ENCODE measurements at places on chromosomes 11 and 22. TPM values are rescaled to one million over a fixed set of nuclear protein-coding genes. Genes with fewer than 3 reads are reported as not detected.

DNA sequence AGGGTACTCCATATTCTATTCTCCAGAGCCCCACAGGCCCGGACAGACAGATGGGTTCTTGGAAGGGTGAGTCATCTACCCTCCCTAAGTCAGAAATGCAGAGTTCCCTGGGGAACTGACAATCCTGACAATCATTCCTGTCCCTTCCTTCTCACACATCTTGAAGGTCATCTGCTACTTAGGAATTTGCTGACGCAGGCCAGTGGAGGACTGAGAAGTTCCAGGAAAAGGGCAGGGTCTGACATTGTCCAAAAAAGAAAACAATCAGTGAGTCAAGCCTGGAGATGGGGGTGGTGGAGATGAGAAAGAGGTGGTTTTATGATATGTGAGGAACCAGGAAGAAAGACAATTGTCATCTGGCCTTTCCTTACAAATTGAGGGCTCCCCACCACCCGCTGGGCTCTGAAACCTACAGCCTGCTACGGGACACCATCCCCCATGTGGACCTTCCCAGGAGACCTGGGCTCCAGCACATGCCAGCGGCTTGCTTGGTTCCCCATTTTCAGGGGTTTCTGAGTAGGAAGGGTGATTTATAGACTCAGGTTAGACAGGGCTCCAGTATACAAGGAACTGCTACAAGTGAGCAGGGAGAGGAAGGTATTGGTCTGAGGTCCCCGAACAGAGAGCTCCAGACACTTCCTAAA, 12.9 kb downstream of the CD59 start:
- no peak for DNase-seq

GRCh38 chr11:113533425-113533698, 58.2 kb upstream of the DRD2 start:
- DNase-seq: no peak

GRCh38 chr11:10930972-10931760, 73.3 kb upstream of the ZBED5 start:
- peak; percentile 85 for DNase-seq

DNA sequence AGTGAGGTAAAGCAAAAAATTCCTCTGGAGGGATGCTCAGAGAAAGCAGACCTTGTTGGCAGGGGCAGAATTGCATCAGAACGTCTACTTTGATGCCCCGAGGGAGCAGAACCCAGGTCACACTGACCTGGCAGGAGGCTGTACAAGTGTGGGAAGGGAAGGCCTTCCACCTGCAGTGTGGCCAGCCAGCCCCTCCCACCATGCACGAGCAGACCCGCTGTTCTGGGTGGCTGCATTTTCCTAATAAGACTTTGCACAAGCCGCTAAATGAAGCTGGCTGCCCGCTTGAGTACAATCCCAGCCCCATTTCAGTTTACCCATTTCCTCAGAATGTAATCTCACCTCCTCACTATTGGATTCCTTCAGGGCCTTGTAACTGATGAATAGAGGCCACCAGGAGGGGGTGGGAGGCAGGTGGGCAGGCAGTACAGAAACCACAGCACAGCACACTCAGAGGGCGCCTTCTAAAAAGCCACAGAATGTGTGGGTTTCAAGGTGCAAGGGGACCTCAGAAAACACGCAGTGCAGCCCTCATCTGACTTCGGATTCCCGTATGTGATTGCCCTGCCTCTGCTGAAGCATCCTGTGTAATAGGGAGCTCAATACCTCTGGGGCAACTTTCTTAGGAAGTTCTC, 316.6 kb downstream of the OPCML start:
- no peak for DNase-seq

The SORL1 gene
- 3.8 TPM for polyA plus RNA-seq

The OR10D3 gene
- polyA plus RNA-seq: not detected

DNA sequence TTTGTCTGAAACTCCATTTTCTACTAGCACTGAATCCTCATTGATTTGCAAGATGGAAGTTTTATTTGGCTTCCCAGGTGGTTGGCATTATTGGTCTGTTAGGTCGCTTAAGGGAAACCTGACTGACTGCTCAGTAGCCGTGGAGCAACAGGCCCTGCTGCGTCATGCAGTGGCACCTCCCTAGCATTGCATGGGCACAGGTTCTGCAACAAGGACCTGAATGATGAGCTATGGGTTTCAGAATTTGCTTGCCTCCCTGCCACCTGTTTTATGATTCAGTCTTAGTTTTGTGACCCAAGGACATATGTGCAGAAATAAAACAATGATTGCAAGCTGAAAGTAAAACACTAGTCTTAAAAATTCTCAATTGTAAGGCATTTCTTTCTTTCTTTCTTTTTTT, 128.5 kb downstream of the SLC1A2 start:
- no peak for DNase-seq

GRCh38 chr22:46941968-46942798, 179.7 kb downstream of the TBC1D22A start:
- DNase-seq: no peak

The ENTHD1 gene
- polyA plus RNA-seq: 0.14 TPM

The SLC37A4 gene
- polyA plus RNA-seq: 8.2 TPM

GRCh38 chr11:15446929-15447328, 332.2 kb downstream of the INSC start:
- no peak for DNase-seq

DNA sequence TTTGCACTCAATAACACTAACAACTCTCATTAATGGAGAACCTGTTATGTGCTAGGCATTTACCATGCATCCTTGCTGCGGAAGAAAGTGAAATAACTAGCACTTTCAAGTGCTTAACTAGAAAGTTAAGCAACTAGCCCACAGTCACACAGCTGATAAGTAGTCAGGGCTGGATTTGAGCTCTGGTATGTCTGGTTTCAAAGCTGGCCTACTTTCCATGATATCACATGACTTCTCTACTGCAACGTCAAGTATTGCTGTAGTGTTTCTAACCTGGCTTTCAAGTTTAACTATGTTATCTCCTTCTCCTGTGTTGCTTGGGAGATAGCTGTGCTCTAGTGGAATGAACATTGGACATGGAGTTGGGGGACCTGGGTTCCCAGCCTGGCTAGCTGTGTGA, 12.1 kb downstream of the SLC15A3 start:
- DNase-seq: no peak

- no peak for DNase-seq
Measured at GRCh38 chr11:476416-476815, 26.3 kb downstream of the PTDSS2 start.

GRCh38 chr11:31492320-31492913, 17.0 kb downstream of the IMMP1L start:
- DNase-seq: no peak

- DNase-seq: no peak
Measured at GRCh38 chr11:73387594-73388264, 11.5 kb downstream of the RELT start.

DNA sequence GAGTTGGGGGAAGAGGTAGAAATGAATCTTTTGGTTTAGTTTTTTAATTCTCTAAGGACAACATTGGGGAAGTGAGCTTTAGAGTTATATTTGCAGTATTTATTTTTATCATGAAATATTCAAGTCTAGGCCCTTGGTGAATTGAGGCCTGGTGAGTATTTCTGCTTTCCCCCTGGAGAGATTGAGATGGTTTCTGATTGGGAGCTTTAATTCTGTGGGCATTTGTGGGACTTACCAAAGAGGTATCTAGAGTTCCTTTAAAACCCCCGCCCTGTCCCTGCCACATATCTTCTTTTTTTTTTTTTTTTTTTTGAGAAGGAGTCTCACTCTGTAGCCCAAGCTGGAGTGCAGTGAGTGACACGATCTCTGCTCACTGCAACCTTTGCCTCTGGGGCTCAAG, 9.6 kb downstream of the ACO2 start:
- DNase-seq: no peak

GRCh38 chr11:17560281-17561110, 13.4 kb downstream of the OTOG start:
- DNase-seq: no peak

- peak; percentile 86 for DNase-seq
Measured at GRCh38 chr11:57513911-57514537, 1.5 kb downstream of the SLC43A1 start.

DNA sequence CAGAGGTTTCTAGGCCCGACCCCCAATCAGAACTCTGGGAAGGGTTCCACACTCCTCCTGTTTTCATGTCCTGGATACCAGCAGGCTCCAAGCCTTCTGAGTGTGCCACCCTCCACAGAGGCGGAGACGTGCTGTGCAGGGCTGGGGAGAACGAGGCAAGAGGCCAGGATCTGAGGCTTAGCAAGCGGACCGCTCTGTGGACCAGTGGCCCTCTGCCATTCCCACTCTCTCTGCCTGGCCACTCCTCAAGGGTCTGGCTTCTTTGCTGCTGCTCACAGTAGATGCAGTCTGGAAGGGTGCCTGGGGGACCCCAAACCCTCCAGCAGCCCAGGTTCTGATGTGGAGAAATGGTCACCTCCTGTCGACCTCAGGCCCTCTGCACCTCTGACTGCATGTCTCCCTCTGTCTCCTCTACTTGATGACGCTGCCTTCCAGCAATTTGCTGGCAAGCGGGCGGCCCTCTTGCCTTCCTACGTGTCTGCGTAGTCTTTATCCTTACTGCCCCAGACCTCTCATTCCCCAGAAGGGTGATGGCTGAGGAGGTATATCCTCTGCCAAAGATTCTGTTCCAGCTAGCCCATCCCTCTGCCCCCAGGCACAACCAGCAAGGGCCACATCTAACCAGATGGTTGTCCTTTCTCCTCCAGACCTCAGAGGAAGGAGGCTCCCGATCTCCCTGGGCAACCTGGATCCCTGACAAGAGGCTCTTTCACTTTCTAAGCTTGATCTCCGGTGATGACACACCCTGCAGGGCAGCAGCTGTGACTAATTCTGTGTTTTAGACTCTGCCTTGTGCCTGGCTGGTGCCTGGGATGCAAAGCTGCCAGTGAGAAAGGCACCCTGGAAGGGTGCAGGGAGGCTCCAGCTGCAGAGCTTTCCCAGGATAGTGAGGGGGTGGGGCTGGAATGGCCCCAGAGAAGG, 87.3 kb downstream of the NAT10 start:
- no peak for DNase-seq

DNA sequence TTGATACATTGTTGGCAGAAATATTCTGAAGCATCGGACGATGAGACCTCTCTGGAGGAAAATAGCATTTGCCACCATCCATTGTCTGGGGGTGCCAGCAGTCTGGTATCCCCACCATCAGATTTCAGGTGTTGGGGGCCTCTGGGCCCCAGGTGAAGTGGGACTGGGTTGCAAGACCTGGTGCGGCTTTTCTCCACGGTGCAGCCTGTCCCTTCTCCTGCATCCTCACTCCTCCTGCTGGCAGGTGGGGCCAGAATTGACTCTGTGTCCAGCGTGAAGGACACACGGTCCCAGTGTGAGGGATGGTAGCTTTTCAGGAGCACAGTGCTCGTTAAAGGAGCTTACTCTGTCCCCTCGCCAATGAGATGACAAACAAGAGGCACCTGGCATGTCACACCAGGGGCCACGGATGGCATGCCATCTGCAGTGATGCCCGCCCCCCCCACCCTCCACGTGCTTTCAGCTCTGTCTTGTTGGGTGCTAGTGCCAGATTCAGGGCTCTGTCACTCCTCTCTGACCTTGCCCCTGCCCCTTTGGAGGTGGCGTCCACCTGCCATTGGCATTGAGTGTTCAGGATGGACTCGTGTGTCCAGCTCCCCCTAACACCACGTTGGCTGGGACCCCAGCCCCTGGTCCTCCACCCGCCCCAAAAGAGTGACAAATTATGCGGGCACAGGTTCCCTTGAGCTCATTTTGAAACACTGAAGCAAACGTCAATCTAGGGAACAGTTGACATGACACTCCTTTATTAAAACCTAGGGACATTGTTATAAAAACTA, 62.4 kb downstream of the PARVG start:
- DNase-seq: no peak

The BIK gene
- 2.1 TPM for polyA plus RNA-seq

The TIGD3 gene
- 1.4 TPM for polyA plus RNA-seq

DNA sequence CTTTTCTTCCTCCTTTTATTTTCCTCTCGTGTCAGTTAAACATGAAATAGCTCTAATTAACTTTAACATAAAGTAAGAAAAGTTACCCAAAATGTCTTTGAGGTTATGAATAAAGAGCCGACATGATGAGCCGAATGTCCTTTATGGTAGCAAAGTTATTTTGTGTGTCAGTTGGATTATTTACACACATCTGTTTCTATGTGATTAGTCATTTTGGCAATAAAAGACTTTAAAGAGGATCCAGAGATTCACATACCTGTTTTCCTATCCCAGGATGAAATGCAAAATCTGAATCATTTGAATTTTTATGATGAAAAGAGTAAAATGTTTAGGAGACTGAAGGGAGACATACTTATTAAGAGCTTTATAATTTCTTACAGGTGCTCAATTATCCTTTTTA, 34.0 kb upstream of the TECTA start:
- no peak for DNase-seq

The SUSD2 gene
- polyA plus RNA-seq: 3.6 TPM

- DNase-seq: no peak
Measured at GRCh38 chr11:131809203-131809918, 438.9 kb downstream of the NTM start.

DNA sequence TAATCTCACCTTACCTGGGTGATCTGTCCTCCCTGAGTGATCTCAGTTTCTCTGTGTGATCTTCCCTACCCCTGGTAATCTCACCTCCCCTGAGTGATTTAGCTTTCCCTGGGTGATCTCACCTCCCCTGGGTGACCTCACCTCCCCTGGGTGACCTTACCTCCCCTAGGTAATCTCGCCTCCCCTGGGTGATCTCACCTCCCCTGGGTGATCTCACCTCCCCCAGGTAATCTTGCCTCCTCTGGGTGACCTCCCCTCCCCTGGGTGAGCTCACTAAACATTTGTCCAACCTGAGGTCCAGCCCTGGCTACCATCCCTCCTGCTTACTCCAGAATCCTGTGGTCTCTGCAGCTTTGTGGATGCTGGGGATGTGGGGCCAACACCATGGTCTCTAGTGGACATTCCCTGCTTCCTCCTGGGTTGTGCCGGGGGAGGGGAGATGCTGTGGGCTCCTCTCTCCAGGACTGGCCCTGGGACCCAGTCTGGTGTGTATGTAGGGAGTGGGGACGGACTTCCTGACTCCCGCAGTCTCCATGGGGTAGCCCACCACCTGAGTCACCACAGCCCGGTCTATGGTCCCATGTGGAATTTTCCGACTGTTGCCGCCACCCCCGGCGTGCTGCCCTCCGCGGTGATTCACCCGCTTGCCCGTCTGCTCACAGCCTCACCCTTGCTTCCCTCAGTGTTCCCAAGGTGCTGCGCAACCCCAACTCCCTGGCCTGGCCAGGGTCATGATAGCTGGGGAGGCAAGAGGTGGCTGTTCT, 9.9 kb downstream of the LSP1 start:
- DNase-seq: peak; percentile 73

GRCh38 chr22:22397292-22397870, 111.2 kb downstream of the ZNF280B start:
- DNase-seq: no peak

The UPK3A gene
- 0.35 TPM for polyA plus RNA-seq

DNA sequence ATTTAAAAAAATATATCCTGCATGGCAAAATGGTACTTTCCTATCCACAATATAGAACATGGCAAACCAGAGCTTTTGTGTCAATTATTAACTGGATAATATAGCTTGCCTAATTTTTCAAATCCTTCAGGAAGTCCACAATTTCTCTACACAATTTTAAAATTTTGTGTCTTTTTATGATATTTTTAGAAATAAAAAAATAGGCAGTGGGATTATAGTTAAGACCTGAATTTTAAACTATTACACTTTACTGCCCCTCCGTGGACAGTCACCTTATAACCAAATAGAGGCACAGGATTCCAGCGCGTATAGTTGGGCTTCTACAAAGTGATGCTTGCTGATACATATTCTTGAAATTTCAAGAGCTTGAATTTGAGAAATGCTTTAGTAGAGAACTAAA, 2.1 kb upstream of the DMC1 start:
- DNase-seq: no peak

The TENM4 gene
- polyA plus RNA-seq: 0.09 TPM

The PPP6R3 gene
- 23.9 TPM for polyA plus RNA-seq

The C1QTNF5 gene
- 29.0 TPM for polyA plus RNA-seq
